ENCODE measurements at places on chromosomes 6 and 20.

DNA sequence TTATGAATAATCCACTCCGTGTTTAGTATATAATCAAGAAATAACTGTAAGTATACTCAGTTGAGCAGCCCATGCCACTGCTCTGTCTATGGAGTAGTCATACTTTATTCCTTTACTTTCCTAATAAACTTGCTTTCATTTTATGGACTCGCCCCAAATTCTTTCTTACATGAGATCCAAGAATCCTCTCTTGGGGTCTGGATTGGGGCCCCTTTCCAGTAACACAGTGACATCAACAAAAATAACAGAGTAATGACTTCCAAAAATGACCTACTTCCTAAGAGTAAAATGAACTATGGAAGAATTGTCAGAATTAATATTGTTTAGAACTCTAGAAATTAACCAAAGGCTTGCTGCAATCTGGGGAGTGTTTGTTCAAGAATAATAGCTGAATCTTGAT, 8.8 kb downstream of the OR2H1 start:
- no peak for DNase-seq

GRCh38 chr20:41279546-41280225, 37.8 kb downstream of the ZHX3 start:
- no peak for DNase-seq

DNA sequence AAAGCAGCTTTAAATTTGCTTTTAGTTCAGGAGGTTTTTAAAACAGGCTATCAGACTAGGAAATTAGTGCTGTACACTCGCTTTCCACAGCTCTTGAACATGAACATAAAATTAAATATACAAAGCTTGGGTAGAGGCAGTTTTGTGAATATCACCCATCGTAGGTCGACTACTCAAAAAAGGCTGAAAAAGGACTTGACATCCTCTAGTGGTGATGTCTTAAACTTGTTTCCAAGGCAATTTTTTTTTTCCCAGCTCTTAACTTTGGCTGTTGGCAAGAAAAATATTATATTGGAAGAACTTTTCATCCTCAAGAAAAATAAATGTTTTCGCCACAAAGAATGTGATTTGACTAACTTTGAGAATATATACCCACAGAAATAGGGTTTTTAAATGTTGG, 2.9 kb downstream of the MAP7 start:
- no peak for DNase-seq

- DNase-seq: no peak
Observed at GRCh38 chr6:140077827-140078560, 703.5 kb upstream of the CITED2 start.

DNA sequence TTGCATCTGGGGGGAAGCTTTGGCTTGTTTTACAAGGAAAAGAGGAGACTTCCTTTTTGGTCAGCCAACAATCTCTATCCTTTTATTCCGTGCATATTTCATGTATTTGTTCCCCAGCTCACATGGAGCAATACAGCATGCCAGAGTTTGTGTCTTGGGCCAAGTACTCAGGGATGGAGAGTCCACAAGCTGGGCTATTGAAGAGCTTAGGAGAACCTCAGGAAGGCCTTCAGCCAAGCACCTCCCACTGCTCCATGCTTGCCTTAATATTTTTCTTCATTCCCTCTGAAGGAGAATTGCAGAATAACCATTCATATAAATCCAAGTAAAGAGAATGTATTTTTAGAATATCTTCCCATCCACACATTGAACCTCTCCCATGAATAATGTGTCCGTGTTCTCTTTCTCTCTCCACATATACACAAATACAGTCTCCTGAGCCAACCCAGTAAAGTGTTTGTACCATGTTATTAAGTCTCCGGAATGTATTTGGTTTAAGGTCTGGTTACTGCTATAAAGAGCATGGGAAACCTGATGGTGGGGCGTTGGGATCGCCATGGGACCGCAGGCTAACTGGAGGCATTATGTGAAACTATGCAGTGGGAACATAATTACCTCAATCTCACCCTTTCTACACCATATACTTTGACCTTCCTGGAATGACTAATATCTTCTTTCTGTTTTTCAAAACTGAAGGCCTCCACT, 3.0 kb downstream of the LAMA4 start:
- DNase-seq: peak; percentile 46

DNA sequence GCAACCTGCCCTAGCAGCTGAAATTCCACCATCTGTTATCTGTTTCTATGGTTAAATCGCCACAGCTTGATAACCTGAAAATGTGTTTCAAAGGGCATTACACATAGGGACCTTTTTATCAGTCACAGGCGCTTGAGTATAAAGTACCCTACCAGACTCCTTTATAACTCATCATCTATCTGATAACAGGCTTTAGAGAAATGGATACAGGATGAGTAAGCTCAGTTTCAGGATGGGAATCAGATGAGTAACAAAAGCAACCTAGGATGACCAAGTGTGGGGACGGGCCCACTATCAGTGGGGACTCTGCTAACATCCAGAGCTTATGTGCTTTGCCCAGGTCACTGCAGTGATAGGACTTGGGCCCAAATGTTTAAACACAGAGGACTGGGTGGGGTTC, 75.6 kb downstream of the PRND start:
- DNase-seq: no peak

- no peak for DNase-seq
Observed at GRCh38 chr6:115891750-115892149, 168.9 kb downstream of the FRK start.

GRCh38 chr6:41255638-41256246, 27.6 kb downstream of the TREML4 start:
- no peak for DNase-seq

- DNase-seq: peak; percentile 69
Observed at GRCh38 chr6:118387921-118388701, 160.0 kb upstream of the PLN start.

DNA sequence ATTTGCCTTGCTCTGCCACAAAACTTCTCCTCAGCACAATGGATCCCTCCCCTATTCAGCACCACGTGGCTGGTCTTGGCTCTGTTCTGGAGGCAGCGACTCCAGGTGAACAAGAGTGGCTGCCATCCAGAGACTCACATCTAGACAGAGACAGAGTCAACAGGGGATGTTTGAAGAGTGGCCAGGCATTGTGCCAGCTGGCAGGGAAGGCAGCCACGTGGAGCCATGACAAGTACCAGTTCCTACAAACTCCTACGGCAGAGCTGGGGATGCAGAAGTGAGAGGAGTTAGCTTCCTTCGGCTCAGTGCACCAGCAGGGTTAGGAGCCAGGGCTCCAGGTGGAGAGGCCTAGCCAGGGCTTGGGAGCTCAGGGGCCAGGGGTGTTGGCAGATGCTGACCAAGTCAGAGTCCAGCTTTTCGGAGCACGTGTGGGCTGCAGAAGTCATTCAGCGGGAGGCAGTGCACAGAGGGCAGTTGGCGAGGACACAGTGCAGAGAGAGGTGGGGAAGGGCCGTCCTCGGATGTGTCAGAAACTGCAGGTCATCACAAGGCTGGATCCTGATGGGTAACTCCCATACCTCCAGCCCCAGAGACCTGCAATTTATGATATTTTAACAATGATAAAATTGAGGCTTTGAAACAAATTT, 171.7 kb upstream of the PDE10A start:
- no peak for DNase-seq

GRCh38 chr6:54802775-54803634, 43.6 kb upstream of the FAM83B start:
- DNase-seq: peak; percentile 23

DNA sequence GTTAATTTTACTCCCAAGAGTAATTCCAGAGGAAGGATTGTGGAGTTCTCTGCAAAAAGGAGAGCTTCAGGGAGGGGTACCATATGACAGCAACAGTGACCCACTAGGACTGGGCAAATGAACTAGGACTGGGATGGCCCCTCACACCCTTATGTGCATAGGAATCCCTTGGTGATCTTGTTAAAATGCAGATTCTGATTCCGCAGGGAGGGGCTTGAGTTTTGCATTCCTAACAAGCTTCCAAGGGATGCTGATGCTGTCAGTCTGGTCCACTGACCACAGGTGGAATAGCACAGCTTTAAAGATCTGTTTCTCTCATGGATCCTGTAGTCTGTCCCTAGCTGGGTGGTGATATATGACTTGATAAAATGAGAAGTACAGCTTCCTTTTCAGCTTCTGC, 6.3 kb upstream of the FOXA2 start:
- no peak for DNase-seq

GRCh38 chr6:36867471-36868224, 7.0 kb downstream of the PPIL1 start:
- no peak for DNase-seq

DNA sequence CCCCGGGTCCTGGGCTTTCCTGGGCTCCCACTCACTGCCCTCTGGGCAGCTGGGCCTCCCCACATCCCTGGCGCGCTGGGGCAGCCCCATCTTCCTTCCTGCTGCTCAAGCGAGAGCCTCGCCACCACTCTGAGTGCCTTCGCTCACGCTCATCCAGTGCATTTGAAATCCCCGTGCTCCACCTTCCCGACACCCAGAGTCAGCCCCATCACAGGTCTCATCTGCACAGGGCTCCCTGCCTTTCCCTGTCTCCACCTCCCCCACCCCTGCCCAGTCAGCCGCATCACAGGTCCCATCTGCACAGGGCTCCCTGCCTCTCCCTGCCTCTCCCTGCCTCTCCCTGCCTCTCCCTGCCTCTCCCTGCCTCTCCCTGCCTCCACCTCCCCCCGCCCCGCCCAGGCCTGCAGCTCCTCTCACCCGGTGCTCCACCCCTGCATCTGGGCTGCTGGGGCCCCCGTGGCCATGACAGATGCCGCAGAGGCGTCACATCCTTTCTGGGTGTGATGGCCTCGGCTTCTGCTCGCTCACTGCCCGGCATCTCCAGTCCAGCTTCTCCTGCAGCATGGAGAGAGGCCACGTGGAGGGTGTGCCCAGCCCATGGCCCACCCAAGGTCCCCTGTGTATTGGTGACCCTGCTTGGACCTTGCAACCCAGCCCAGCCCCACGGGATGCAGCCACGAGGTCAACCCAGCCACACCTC, 9.0 kb upstream of the BHLHE23 start:
- DNase-seq: no peak

DNA sequence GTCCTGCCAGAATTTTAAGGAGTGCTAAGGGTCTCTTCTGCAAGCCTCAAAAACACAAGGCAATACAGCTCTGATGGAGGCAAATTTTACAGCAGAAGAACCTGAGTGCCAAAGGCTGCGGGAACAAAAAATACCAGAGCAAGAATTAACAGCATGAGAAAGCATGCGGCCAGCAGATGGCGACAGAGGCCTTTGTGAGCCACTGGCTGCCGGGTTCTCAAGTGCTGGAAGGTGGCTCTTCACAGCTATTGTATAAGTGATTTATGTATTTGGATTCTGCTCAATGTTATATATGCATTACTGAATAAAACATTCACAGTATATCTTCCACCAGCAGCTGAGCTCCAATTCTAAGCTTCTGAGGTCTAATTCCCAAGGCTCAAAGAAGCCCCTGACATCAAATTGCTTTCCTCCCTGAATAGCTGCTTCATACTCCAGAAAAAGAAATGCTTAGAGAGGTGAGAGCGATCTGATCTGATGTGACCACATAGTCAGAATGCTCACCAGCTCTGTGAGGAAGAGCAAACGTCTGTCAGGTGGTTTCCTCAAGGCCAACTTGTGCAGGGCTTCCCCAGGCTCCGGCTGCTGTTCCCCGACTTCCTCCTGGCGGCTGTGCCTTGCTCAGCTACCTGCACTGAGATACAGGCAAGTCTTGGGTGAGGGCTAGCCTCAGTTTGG, 58.6 kb downstream of the PPP1R3G start:
- no peak for DNase-seq

DNA sequence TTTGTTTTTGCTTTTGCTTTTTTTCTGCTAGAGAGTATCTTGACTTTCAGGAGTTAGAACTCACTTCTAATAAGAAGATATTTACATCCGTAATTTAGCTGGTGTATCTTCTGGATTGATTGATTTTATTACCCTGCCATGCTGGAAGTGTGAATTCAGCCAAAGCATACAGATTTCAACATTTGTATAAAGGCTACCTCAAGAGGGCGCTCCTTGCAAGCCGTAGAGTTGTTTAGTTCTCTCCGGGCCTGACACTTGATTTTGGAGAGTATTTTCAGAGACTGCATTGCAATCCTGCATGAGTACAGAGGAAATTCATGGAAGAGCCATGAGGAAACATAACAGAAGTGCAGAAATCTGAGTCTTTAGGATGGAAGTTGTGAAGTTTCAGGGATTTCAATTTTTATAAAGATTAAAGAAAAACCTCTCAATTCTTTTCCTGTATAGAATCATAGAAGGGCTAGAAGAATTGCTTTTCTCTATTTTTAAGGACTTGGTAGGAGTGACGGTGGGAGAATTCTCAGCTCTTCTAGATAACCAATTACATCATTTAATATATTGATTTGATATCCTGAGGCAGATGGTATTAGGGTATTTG, 66.7 kb upstream of the TIAM2 start:
- DNase-seq: no peak

DNA sequence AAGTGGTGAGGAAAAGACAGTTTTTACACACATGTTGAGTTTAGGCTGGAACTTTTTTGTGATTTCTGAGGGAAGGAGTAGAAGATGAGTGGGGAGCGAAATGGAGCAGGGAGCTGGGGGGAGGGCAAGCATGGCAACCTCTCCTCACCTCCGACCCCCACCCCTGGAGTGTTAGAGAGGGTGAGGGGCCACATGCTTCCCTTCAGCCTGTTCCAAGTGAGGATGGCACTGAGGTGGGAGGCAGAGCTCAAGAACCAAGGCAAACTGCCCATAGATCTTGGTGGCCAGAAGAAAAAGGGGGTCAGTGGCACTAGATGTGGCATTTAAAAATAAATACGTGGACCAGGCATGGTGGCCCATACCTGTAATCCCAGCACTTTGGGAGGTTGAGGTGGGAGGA, 4.8 kb downstream of the TTBK1 start:
- DNase-seq: no peak

GRCh38 chr6:3500262-3501014, 43.6 kb upstream of the SLC22A23 start:
- no peak for DNase-seq

DNA sequence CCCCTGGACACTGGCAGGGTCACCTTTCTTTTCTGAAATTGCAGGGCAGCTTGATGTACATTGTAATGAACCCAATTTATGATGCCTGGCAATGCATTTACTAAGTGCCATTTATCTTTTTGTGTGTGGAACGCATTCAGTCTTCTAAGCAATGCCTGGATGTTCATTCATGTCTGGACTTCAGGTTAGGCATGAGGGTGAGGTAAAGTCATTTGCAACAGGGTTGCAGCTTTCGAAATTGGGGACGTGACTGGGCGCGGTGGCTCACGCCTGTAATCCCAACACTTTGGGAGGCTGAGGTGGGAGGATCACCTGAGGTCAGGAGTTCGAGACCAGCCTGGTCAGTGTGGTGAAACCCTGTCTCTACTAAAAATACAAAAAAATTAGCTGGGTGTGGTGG, 134.6 kb downstream of the SOX4 start:
- no peak for DNase-seq

DNA sequence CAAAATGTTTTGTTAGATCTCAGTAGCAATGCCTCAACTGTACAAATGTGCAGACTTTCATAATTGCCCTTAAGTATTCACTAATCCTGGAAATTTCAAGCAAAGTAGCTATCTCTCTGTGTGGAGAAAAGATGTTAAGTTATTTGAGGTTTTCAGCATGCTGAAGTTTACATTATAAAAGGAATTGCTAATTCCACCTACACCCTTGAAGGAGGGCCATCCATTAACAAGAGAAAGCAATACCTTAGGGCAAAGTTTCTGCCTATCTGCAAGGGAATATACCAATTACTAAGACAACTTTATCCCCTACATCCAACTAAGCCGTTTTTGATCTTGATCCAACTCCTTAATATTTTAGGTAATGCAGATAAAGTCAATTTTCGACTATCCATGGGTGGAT, 380.7 kb upstream of the BTBD3 start:
- no peak for DNase-seq
